ENCODE measurements at places on chromosomes 7 and 10. TPM values are rescaled to one million over a fixed set of nuclear protein-coding genes. Genes with fewer than 3 reads are reported as not detected.

The OR2A7 gene
- total RNA-seq, result not detected

GRCh38 chr10:108443636-108444035 is 1279.1 kb upstream of the SORCS1 start:
- no peak for DNase-seq

The ZNF212 gene
- 14.6 TPM for total RNA-seq

The DEPP1 gene
- total RNA-seq, result not detected
